ENCODE measurements at places on chromosomes 1 and 21.

GRCh38 chr1:112618721-112619517 is at the start of gene ST7L:
ST7L (minus strand) TSS chr1:112619141; CDS start chr1:112619113, 28 bp downstream.
- DNase-seq: peak; percentile 24

- DNase-seq: no peak
These were observed 119.5 kb upstream of the HOOK1 start for GRCh38 chr1:59695252-59695651.

- no peak for DNase-seq
These were observed 9.9 kb downstream of the SEC16B start for GRCh38 chr1:177959811-177960515.

DNA sequence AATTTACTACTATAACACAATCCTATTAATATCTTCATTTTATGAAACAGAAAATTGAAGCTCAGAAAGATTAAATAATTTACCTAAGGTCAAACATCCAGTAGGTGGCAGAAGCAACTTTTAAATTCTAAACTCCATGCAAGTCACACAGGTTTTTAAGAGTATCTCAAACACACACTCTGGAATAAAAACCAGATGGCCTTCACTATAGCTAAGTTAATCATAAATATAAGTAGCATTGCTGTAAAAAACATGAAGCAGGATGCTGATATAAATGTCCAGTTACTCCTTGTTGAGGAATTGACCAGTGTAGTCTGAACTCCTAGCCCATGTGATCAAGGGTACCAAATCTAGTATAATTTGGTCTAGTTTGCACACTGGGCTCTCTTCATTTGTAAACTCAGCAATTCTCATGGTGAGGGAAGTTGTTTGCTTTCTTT is 9.4 kb upstream of the FMO3 start:
- DNase-seq: no peak

- no peak for DNase-seq
These were observed 105.8 kb downstream of the COLGALT2 start for GRCh38 chr1:183931646-183932271.

GRCh38 chr1:120178799-120179756 is 2.8 kb upstream of the SEC22B start:
- DNase-seq: no peak

DNA sequence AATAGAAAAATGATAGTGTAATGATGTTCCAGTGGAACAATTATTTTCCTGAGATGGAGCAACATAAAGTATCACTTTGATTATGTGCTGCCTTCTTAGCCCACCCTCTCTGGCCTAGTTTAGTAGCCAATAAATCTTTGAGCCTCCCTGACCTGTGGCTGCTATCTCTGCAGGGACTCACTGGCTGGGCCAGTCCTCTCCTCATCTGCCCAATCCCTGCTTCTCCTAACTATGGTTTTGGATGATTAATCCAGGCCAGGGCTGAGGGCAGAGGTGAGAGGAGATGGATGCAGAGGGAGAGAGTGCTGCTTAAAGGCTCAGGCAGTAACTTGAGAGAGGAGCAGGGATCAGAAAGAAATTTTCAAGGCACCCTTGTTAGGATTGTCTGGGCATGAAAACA is 89.0 kb upstream of the CD34 start:
- DNase-seq: no peak

- DNase-seq: no peak
These were observed 35.8 kb downstream of the SLC2A1 start for GRCh38 chr1:42922687-42923366.

DNA sequence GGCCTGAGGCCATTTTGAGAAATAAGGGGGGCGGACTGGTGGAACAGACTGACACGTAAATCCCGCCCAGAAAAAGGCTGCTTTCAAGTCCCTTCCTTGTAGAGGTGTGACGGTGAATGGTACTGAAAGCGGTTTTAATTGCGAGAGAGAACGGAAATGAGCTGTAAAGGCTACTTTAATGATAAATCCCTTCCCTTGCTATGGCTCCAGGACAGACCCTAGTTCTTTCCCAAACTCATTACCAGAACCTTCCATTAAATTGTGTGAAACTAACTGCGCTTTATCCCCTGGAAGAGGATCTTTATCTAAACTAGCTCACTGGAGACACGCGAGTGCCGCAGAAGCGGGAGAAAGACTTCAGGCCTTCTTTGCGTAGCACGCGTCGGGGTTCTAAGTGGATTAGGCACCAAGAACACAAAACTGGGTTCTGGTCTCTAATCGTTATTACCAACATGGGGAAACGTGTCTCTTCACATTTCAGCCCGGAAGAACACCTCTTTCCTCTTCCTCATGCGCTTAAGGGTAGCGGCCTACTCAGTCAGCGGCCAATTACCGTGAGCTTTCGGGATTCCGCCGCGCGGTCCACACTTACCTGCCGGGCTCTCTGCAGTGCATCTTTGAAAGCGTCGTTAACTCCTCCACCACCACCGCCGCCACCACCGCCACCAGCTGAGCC is 441 bp downstream of the FUBP1 start:
- DNase-seq: peak; percentile 58

DNA sequence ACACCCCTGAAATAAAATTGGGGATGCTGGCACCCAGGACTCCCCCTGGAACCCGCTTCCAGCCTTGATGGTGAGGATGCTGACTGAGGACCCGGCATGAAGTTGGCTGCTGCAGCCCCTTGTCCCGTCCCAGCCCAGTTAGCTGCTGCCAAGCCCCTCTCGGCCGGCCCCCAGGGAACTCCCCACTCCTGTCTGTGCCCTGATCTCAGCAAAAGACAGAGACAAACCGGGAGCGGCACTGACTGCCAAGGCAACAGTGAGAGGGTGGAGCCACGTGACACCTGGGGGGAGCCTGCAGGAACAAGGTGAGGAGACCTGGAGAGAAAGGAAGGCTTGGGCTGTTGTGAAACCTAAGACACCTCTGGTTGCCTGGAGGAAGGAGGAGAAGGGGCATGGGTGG is 24.7 kb downstream of the CASZ1 start:
- DNase-seq: no peak

DNA sequence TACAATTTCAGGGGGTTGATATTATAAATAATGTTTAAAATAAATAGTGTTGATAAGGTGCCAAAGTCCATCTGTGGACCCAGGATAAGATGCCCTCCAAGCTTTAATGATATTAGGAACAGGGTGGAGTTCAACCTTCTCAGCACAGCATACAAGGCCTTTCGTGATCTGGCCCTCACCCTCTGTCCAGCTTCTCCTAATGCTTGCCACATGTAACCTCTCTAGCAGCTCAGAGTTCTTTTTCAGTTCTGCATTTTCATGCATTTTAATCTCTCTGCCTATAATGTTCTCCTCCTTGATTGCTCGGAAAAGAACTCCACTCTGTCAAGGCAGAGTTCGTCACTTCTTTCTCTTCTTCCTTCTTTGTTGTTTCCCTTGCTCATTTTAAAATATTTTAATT is 21.4 kb upstream of the SMAP2 start:
- DNase-seq: no peak

DNA sequence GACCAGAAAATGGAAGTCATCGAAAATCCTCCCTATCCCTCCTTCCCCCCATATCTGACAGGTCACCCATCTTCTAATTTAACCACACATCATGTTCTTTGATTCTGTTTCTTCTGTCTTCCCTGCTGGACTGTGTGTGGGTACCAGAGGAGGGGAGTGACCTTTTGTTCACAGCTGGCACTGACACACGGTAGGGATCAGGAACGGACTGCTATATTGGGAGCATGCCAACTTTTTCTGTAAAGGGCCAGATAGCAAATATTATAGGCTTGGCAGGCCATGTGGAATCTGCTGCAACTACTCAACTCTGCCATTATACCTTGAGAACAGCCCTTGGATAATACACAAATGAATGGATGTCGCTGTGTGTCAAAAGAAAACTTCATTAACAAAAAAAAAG is 7.5 kb upstream of the TOMM20 start:
- no peak for DNase-seq

DNA sequence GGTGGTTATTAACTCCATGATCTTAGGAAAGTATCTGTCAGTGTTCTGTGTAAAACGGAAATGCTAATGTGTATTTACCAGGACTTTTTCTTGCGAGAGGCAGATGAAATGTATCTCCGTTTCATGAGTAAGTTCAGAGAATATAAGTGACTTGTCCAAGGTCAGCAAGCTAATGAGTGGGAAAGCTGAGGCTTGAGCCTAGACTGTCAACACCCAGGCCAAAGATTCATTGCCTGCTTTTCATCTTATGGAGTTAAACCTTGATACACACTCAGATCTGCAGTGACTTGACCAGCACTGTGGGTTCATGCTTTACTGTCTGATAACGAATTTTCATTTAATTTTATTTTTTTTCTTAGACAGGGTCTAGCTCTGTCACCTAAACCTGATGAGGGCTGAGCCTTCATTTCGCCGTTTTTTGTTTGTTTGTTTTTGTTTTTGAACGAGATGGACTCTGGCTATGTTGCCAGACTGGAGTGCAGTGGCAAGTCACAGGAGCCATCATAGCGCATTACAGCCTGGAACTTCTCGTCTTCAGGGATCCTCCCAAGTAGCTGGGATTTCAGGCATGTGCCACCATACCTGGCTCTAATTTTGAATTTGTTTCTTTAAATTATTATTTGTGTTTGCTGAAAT is 918 bp upstream of the JTB start:
- DNase-seq: no peak

DNA sequence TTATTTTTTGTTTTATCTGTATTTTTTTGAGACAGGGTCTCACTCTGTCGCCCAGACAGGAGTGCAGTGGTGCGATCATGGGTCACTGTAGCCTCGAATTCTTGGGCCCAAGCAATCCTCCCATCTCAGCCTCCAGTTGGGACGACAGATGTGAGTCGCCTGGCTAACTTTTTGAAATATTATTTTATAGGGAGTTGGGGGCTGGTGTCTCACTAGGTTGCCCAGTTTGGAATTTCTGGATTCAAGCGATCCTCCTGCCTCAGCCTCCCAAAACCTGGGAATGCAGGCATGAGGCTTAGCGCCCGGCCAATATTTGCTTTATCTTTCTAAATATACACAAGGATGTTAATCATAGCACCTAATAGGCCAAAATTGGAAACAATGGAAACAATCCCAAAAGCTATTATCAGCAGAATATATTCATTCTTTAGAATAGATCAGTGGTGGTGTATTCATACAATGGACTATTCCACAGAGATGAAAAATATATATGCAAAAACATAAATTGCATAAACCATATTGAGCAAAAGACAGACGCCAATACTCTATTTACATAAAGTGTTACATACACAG is 55.9 kb downstream of the DAP3 start:
- no peak for DNase-seq

GRCh38 chr1:160767395-160768294 is 28.3 kb upstream of the LY9 start:
- no peak for DNase-seq

DNA sequence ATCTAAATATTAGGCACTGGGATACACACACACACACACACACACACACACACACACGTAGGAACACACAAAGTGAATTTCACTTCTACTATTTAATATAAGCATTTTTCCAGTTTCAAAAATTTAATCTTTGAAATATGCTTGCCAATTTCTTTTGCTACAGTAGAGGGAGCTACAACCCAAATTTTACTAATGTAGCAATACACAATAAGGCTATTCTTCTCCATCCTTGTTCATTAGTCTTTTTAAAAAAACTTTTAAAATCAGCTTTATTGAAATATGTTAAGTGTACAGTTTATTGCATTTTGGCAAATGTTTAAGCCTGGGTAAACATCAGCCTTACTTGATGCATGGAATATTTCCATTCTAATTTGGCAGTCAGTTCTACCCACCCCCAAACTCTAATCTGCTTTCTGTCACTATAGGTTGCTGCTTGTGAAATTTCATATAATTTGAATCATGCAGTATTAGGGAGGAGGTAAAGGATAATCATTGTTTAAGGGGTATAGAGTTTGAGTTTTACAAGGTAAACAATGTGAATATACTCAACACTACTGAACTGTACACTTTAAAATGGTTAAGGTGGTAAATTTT is 93.0 kb upstream of the TENT5C start:
- DNase-seq: no peak

DNA sequence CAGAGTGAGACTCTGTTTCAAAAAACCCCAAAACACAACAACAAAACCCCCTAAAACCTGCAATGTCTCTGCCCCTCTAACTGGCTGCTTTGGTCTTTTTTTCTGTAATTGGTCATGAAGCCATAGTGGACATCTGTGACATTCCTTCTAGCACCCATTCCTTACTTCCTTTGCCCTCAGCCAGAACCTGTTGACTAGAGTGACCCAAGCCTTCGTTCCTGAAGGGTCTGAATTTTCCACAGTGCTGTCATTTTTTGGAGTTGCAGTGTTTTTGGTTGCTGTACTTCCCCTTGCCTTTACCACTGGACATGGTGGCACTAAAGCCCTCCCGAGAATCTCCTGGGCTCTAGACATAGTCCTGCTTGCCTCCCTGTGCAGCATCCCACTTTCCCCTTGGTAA is 48.5 kb upstream of the LIN9 start:
- no peak for DNase-seq

GRCh38 chr1:175548774-175549173 is 194.6 kb downstream of the TNR start:
- DNase-seq: no peak

- no peak for DNase-seq
These were observed 32.3 kb upstream of the ETS2 start for GRCh38 chr21:38773099-38774061.

DNA sequence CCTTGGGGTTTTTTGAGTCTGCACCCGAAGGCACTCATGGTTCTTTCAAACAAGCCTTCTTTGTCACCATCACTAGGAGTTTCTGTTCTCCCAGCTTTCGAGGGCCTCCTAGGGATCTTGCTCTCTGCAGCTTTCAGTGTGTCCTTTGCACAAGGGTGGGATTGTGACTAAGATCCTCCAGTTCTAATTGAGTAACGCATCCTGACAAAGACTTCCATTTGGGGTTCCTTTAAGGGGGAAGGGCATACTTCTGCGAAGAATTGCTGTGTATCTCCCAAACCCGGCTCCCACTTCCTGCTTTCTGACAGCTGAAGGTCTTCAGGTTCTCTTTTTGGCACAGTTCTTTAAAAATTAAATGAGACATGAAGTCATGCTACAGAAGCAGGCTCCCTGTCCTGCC is 139.4 kb downstream of the EDEM3 start:
- no peak for DNase-seq

- no peak for DNase-seq
These were observed 7.6 kb downstream of the UBASH3A start for GRCh38 chr21:42411197-42411869.

DNA sequence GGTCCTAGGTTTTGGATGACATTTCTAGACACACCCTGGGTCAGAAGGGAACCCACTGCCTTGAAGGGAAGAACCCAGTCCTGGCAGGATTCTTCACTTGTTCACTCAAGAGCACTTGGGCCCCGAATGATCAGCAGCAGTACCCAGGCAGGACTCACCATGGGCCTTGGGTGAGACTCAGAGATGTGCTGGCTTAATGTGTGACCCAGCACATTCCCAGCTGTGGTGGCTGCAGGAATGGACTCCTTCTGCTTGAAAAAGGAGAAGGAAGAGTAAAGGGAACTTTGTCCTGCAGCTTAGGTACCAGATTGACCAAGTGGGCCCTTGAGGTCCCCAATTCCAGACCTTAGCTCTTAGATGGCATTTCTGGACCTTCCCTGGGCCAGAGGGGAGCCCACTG is 12.3 kb upstream of the SMAP2 start:
- DNase-seq: no peak
